ENCODE measurements at places on chromosomes 16 and 17.

GRCh38 chr17:9004132-9004960 is 17.0 kb upstream of the NTN1 start:
- DNase-seq, result no peak

- DNase-seq, result no peak
Observed at GRCh38 chr17:10177131-10177912, 21.1 kb downstream of the GAS7 start.

DNA sequence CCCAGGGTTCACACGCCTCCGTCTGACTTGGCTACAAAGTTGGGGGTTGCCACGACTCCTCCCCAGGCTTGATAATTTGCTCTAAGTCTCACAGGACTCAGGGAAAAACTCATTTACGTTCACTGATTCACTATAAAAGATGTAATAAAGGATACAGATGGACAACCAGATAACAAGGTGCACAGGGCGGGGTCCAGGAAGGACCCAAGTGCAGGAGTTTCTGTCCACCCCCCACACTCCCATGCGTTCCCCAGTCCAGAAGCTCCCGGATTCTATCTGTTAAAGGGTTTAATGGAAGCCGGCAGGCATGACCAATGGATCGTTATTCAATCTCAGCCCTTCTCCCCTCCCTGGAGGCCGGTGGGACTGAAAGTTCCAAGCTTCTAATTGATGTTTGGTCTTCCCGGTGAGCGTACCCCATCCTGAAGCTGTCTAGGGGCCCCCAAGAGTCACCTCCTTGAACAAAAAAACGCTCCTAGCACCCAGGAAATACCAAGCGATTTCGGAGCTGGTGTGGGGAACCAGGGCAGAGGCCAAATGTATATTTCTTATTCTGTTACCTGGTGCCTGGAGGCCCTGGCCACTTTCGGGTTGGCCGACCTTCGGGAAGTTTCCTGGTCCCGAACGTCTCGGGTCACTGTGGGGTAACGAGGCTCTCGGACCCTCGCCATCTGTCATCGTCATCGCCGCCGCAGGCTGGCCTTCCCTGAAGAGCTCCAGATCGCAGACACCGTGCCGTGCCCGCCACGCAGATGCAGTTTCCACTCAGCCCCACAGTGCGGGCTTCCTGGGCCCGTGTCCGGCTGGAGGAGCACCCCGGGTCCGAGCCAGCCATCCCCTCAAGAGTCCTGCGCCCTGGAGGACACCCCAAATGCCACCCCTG is 13.5 kb upstream of the METRNL start:
- no peak for DNase-seq

- no peak for DNase-seq
Observed at GRCh38 chr16:27712251-27712711, 162.3 kb downstream of the KATNIP start.

- peak; percentile 98 for DNase-seq
Observed at GRCh38 chr16:25031441-25032307, 16.5 kb upstream of the ARHGAP17 start.

DNA sequence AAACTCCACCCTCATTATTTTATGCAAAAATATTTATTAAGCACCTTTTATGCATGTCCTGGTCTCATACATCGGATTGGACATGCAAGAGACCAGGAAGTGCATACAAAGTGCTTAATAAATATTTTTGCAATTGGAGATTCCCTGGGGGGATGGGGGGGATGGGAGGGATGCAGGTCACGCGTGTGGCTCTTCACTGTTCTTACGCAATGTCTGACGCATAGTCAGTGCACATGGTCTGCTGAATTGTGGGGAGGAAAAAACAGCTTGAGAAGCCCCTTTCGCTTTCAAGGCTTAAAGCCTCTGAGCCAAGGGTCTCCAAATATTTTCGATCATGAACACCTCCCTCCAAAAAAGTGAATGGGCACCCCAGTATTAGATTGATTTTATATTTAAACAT is 96.7 kb upstream of the XYLT1 start:
- no peak for DNase-seq

- no peak for DNase-seq
Observed at GRCh38 chr17:66654106-66654740, 180.7 kb upstream of the CACNG5 start.

- DNase-seq, result peak; percentile 31
Observed at GRCh38 chr17:73657473-73658116, 13.3 kb upstream of the SDK2 start.

DNA sequence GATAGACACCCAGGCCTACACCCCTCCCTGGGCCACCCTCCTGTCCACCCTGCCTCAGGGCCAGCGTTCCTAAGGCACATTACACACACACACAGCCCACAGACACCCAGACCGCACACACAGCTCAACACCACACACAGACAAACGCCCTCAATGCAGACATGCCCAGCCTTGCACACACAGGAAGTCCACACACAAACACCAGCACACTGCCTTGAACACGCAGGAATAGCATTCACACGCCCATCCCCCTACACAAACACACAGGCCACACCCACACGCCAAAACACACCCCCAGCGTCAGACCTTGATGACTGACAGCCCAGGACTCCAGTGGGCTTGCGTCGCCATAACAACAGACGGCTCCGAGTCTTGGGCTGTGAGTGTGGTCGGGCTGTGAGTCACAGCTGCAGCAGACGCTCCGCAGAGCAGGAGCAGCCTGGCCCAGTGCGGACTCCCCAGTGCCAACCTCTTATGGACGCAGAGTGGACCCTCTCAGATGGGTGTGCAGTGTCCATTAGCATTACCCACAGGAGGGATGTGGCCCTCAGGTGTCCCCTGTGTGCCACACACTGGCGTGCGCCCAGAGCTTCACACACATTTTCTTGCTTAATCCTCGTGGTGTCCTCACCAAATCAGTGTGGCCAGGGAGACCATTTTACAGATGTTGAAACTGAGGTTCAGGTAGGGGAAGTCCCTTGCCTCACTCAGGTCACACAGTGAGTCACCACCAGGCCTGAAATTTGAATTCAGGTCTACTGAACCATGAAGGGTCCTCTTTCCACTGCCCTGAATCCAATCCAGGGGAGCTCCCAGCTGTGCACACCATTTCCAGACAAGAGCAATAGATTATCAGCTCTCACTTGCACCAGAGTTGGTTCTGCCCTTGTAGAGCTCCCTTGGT is 17.8 kb upstream of the RAI1 start:
- peak; percentile 37 for DNase-seq

DNA sequence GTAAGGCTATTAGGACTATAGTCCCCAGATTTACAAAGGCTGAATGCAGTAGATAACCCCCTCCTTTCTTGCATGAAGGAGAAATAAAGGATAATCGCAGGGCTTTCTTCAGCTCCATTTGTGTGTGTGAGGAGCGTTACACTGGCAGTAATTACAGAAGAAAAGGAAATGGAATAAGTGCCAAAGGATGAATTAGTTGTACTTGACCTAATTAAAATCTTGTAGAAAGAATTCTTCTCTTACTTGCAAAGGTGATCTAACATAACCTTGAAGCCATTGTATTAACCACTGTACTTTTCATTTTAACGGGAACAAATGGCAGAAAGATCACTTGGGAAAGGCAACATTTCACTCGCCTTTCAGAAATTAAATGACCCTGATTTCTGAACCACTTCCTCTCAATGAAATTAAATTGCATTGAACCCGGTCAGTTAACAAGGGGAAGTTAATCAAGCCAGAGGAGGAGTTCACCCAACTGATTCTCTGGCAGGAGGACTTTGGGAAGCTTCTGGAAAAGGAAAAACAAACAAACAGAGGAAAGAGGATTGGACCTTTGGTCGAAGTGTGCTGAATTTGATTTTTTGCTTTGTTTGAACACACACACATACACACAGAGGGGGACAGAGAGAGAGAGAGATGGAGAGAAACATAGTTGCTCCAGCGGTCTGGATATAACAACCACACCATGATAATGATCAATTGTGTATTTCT is 90.6 kb downstream of the GP2 start:
- no peak for DNase-seq

- peak; percentile 94 for DNase-seq
Observed at GRCh38 chr17:44210342-44211192, 8.9 kb downstream of the UBTF start.

GRCh38 chr16:49338611-49339265 is 34.9 kb upstream of the C16orf78 start:
- no peak for DNase-seq

GRCh38 chr17:68584581-68585303 is 16.4 kb downstream of the FAM20A start:
- DNase-seq, result no peak

All from NAMALWA (cell line).